ENCODE measurements at places on chromosomes 12 and 14. TPM values are rescaled to one million over a fixed set of nuclear protein-coding genes. Genes with fewer than 3 reads are reported as not detected.

Gene TMEM30B
- 0.24 TPM for total RNA-seq

Gene ZNF384
- 88.8 TPM for total RNA-seq

Gene GDF11
- total RNA-seq: 46.9 TPM

Gene ANHX
- not detected for total RNA-seq

DNA sequence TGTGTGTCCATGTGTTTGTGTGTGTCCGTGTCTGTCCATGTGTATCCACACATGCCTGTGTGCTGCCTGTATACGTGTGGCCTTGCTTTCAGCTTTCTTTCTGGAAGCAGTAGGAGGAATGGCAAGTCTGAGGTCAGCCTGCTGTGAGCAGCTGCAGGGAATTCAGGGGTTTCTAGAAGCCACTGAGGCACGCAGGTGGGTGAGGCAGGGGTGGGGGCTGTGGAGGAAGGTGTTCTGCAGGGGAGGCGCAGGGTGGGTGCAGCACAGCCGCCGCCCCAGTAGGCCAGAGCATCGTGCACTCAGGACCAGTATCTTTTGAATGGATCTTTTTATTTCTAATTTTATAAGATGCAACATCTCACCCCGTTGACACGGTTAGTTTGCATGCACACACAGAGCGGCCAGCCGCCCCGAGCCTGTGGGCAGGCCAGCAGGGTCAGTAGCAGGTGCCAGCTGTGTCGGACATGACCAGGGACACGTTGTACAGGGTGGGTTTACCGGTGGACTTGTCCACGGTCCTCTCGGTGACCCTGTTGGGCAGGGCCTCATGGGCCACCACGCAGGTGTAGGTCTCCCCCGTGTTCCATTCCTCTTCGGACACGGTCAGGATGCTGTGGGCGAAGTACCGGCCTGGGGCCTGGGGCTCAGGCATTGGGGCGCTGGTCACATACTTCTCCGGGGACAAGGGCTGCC is 327.7 kb downstream of the TMEM121 start:
- H3K4me1 ChIP-seq: no peaks in the 10 kb centered on the region
- no peak for DNase-seq
- H3K36me3 ChIP-seq: no peaks in the 10 kb centered on the region
- no peak overlapping the region for H3K4me3 ChIP-seq
- no peak overlapping the region for H3K27ac ChIP-seq

DNA sequence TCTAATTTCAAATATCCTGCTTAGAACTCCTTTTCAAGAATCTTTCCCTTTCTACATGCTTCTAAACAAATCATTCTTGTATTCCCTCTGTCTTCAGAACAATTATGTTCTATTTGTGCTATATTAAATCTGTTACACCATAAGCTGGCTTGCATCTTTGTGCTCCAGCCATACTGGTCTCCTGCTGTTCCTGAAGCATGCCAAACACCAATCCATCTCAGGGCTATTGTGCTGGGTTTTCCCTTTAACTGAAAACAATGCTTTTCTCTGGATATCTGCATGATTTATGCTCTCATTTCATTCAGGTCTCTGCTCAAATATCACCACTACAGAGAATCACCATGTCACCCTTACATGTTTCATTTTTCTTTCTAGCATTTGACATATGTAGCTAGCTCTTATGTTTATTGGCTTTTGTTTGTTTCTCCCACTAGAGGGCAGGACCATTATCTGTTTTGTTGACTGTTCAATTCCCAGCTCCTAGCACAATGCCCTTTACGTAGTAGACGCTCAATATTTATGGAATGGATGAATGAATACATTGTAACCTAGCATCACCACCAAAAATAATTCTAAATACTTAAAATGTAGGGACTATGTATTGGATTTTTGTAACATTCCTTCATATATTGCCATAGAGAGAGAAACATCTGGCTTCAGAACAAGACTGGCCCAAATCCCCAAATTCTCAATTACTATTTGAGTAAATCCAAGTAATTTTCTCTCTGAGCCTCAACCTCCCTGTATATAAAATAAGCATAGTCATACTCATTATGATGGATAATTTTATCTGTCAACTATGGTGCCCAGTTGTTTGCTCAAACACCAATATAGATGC is 302.0 kb upstream of the SYT1 start:
- peak; percentile 69 for DNase-seq
- H3K27me3 ChIP-seq: no peaks in the 10 kb centered on the region
- H3K36me3 ChIP-seq: no peaks in the 10 kb centered on the region
- H3K4me1 ChIP-seq: peaks cover 39% of the 10 kb centered on the region
- H3K27ac ChIP-seq: peak overlapping the region; percentile 1

GRCh38 chr14:78790271-78790670 is 620.1 kb downstream of the NRXN3 start:
- H3K4me3 ChIP-seq: no peak overlapping the region
- peak; percentile 3 for DNase-seq
- H3K36me3 ChIP-seq: no peaks in the 10 kb centered on the region
- no peaks in the 10 kb centered on the region for H3K4me1 ChIP-seq

DNA sequence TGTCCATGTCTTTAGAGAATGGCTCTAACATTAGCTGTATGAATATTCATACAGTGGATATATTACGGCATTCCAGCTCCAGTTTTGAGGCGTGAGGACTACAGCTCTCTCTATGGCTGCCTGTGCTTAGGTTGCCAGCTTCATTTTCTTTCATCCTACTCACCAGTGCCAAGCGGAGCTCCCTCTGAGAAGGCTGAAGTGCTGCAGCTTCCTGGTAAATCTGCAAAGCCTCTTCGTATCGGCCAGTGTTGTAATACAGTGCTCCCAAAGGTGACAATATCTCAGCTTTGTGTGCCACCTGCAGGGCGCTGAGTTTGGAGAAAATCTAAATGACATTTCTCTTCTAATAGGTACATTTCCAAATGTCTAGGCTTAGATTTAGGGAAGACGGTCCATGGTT is 19.8 kb upstream of the OVCH1 start:
- H3K4me1 ChIP-seq: no peaks in the 10 kb centered on the region
- no peak overlapping the region for H3K27ac ChIP-seq
- no peaks in the 10 kb centered on the region for H3K27me3 ChIP-seq
- H3K36me3 ChIP-seq: no peaks in the 10 kb centered on the region
- DNase-seq: peak; percentile 5

- no peaks in the 10 kb centered on the region for H3K36me3 ChIP-seq
- H3K4me3 ChIP-seq: no peak overlapping the region
- no peak for DNase-seq
- no peak overlapping the region for H3K27ac ChIP-seq
- no peaks in the 10 kb centered on the region for H3K4me1 ChIP-seq
- H3K27me3 ChIP-seq: peaks cover 8% of the 10 kb centered on the region
Measured at GRCh38 chr14:92340071-92340470, 17.1 kb downstream of the SLC24A4 start.

- no peaks in the 10 kb centered on the region for H3K27me3 ChIP-seq
- no peaks in the 10 kb centered on the region for H3K36me3 ChIP-seq
- no peaks in the 10 kb centered on the region for H3K4me1 ChIP-seq
Measured at GRCh38 chr12:22408610-22409376, 74.3 kb upstream of the ST8SIA1 start.

GRCh38 chr14:83847102-83847501 is 1682.8 kb upstream of the FLRT2 start:
- H3K27ac ChIP-seq: no peak overlapping the region
- no peaks in the 10 kb centered on the region for H3K36me3 ChIP-seq
- no peaks in the 10 kb centered on the region for H3K27me3 ChIP-seq
- H3K4me3 ChIP-seq: no peak overlapping the region
- peaks cover 9% of the 10 kb centered on the region for H3K4me1 ChIP-seq

- no peak overlapping the region for H3K4me3 ChIP-seq
- no peak overlapping the region for H3K27ac ChIP-seq
- no peak for DNase-seq
- H3K4me1 ChIP-seq: no peaks in the 10 kb centered on the region
- H3K27me3 ChIP-seq: no peaks in the 10 kb centered on the region
Measured at GRCh38 chr12:96326628-96327227, 73.5 kb downstream of the CDK17 start.

- no peaks in the 10 kb centered on the region for H3K36me3 ChIP-seq
- H3K4me3 ChIP-seq: no peak overlapping the region
- no peak overlapping the region for H3K27ac ChIP-seq
- H3K4me1 ChIP-seq: peaks cover 41% of the 10 kb centered on the region
- H3K27me3 ChIP-seq: no peaks in the 10 kb centered on the region
Measured at GRCh38 chr12:40446385-40446784, 221.6 kb downstream of the LRRK2 start.

DNA sequence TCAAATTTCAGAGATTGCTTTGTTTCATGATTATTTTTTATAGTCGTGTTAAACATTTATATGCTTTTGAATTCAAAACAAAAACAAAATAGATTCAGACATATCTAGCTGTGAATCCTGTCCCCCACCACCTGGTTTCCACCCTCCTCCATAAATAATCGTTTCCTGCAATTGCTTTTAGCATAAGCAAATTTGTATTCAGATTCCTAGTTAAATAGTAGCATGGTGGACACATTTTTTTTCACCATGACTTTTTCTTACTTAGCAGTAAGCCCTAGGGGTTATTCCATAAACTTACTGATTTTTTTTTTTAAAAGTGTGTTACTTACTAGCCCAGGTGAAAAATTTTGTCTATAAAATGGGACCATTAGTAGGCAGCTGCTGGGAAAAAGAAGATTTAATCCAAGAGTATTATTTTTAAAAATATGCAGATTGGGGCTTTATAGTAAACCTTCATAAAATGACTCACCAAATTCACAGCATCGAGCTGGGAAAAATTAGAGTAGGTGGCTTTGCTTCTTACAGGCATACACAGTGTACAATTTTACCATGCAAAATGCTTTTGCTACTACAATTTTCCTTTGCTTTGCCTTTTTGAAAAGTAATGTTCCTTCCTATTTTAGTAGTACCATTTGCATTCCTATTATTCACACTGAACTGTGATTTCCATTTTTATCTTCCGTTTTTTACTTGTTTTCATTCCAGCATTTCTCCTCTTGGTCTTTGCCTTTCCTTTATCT is 117.8 kb downstream of the BTG1 start:
- no peak overlapping the region for H3K4me3 ChIP-seq
- DNase-seq: no peak
- H3K4me1 ChIP-seq: peaks cover 8% of the 10 kb centered on the region
- no peaks in the 10 kb centered on the region for H3K36me3 ChIP-seq
- no peaks in the 10 kb centered on the region for H3K27me3 ChIP-seq

DNA sequence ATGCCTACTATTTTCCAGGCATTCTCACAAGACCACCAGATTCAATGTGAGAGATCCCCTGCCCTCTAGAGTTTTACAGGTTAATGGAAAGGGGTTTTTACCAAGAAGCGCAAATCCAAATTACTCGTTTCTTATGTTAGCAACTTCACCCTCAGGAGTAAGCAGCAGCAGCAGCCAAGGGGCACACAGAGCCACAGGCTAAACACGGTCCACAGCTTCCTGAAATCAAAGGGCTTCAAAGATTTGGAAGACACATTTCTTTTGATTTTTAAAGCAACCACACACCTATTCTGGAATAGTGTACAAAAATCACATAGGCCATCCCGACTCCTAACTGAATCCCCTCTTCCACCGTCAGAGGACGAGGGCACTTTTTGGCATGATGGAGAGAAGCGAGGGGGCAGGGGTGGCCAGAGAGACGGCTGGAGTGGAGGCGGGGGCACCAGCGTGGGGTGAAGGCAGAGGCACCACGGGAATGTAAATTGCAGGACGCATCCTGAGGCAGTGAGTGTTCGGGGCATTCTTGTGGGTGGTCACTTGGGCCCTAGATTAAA is 107.0 kb downstream of the ARF6 start:
- H3K4me1 ChIP-seq: peaks cover 23% of the 10 kb centered on the region
- H3K27ac ChIP-seq: no peak overlapping the region
- no peak overlapping the region for H3K4me3 ChIP-seq
- H3K36me3 ChIP-seq: no peaks in the 10 kb centered on the region

Measured in A673 (cell line).